ENCODE measurements at places on chromosomes 1 and 21. TPM values are rescaled to one million over a fixed set of nuclear protein-coding genes. Genes with fewer than 3 reads are reported as not detected.

The HMCN1 gene
- total RNA-seq: 18.7 TPM

The MROH9 gene
- not detected for total RNA-seq

The CLCNKA gene
- total RNA-seq: under 0.01 TPM

The KCNK2 gene
- total RNA-seq: 17.9 TPM

The PCP4 gene
- not detected for total RNA-seq

The RAD54L gene
- 0.26 TPM for total RNA-seq

The ETV3L gene
- total RNA-seq: not detected

The EXTL1 gene
- 0.60 TPM for total RNA-seq

All from pericardium fibroblast (primary cell).